ENCODE measurements at places on chromosomes 1 and 21.
A peak's percentile ranks its signal among the peaks of the same experiment; 100 is the strongest.

DNA sequence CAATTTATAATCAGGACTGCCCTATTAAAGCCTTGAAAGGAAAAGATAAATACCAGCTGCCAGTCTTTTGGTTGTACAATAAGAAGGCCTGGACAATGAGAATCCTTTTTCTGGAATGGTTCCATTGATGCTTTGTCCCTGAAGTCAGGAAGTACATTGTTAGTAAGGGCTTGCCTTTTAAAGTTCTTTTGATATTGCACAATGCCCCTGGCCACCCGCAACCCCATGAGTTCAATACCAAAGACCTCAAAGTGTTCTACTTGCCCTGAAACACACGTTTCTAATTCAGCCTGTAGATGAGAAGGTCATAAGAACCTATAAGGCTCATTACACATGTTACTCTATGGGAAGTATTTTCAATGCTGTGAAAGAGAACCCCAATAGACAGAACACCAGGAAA, 112.1 kb downstream of the OLFM3 start:
- DNase-seq = no peak

- DNase-seq = no peak
Measured at GRCh38 chr1:180924939-180925338, 12.2 kb downstream of the KIAA1614 start.

- no peak for DNase-seq
Measured at GRCh38 chr21:45558044-45558721, 15.9 kb upstream of the SLC19A1 start.

GRCh38 chr1:27616441-27616840, 12.5 kb upstream of the AHDC1 start:
- no peak for DNase-seq

GRCh38 chr1:241837901-241838300, 10.1 kb upstream of the EXO1 start:
- peak; percentile 98 for DNase-seq

- DNase-seq = no peak
Measured at GRCh38 chr1:224591326-224591725, 24.8 kb upstream of the CNIH3 start.

DNA sequence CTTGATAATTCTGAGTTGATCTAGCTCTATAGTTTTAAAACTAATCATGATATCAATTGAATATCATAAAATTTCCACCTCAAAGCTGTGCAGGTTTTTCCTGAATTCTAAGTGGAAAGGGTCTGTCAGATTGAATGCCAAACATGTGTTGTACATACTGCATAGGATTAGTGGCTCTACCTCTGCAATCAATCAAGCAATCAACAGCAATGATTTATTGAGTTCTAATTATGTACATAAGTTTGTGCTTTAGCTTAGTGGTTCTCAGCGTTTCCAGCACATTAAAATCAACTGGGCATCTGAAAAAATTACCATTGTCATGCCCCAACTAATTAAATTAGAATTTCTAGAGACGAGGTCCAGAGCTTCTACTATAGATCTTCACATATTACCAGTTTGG, 251.5 kb downstream of the BACH1 start:
- no peak for DNase-seq

DNA sequence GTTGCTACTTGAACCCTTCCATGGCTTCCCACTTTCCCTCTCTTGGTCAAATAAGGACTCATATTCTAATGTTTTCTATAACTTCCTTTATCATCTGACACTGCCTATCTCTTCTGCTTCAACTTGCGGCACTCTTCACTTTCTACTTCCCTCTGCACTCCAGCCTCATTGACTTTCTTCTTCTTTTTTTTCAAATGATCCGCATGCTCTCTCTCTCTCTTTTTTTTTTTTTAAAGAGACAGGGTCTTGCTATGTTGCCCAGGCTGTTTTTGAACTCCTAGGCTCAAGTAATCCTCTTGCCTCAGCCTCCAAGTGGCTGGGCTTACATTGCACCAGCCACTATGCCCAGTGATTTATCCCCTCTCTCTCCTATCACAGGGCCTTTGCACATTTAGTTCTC, 7.3 kb upstream of the IL10 start:
- no peak for DNase-seq

DNA sequence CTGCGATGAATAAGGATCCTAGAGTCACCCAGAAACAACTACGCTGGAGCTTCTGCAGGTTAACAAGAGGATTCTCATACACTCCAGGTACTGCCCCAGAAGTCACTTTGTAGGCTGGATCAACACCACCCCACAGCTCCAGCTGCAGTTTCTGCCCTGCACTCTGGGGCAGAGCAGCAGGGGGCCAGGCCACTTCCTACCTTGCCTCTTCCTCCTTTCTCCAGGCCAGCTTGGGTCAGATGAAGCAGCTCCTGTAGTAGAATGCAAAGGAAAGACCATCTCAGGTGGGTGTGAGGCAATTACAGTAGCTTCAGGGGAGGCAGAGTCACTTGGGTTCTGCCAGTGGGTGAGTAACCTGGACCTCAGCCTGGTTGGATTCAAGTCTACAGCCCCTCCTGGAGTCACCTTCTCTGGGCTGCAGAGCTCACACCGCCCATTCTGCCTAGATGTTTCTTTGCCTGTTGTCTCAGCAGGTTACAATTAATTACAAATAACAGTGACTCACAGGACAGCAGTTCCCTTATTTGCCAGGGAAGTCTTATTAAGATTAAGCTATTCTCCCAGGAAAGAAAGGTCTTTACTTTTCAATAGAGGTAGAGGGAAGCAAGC, 24.4 kb upstream of the BCAR3 start:
- DNase-seq = peak; percentile 22

GRCh38 chr1:94310570-94311270, 73.3 kb upstream of the ARHGAP29 start:
- DNase-seq = no peak

- DNase-seq = no peak
Measured at GRCh38 chr21:44918581-44919033, 2.1 kb downstream of the ITGB2 start.

DNA sequence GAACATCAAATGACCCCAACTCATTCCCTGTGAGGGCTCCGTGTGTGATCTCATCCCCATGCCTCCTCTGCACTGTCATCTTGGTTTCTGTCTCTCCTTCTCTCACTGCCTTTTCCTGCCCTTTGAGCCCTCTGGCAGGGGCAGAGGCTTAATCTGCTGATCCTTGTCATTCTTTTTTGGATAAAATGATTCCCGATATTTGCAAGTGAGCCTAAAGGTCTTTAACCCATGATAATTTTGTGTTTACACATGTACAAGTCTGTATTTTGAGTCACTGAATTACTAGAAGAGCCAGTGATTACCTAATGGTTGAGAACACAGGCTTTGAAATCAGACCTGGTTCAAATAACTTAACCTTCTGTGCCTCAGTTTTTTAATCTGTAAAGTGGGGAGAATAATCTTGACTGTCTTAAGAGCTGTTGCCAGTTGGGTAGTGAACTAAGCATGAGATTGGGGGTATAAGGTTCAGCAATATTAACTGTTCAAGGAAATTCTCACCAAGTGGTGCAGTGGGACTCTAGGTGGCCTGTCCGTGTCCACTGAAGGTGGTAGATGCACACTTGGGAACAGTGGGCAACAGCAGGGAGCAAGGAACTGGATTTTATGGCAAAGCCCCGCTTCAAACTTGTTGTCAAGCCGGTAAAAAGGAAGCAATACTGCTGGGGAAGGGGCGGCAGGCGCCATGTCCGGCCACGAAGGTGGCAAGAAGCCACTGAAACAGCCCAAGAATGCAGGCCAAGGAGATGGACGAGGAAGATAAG, 1.6 kb downstream of the ECHDC2 start:
- no peak for DNase-seq

DNA sequence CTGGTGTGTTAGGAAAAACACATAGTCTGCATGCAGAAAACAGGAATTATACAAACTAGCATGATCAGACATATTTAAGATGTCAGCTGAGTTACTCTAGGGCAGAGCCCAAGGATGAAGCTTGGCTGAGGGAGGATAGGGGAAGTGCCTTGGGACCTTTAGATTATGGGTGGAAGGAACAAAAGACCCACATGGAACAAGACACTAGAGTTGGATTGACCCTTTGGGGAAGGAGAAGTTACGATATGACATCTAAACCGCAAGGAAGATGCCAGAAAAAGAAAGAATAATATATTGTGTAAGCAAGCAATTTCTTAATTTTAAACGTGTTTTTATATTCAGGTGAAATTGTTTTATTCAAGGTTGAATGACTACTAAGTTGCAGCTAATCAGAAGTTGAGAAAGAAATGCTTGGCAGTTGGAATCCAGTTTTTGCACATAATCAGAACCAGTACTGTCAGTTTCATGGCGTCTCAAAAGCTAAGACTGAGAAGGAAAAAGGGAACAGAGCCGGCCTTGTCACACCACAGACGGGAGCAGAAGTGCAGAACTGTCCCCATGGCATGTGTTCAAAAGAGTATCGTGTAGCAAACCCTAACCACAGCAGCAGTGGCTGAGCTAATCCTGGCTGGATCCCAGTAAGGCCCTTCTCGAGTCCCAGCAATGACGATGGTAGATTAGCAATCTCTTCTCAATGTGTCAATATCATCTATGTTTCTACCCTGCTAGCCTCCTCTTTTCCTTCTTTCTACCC, 31.2 kb upstream of the IFNAR2 start:
- DNase-seq = peak; percentile 63

DNA sequence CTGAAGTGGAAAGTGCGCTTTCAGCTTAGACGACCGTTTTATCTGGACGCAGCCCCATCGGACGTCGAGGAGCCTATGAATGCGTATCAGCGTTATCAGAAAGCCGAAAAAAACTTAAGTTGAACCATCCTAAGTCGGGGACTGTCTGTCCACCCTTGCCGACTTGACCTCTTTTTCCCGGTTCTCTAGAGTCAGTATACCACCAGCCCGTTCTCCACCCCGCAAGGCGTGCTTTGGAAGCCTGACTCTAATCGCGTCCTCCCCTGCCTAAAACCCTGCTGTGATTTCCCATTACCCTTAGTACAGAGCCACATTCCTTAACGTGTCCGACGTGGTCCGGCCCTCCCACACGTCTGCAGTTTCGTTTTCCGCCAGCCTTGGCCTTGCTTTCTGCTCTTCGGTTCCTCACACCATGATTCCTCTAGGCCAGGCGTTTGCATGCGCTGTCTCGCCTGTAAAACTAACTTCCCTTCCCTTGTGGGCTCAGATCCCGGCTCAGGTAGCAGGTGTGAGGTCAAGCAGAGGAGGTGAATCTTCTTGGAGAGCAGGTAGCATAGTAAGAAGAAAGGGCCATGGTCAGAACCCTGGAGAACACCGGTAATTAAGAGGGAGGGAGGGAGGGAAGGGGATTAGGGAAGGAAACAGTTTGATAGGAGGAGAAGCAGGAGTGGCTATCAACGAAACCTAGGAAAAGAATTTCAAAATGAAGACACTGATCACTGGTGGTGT, 865 bp downstream of the ADPRS start:
- peak; percentile 58 for DNase-seq

DNA sequence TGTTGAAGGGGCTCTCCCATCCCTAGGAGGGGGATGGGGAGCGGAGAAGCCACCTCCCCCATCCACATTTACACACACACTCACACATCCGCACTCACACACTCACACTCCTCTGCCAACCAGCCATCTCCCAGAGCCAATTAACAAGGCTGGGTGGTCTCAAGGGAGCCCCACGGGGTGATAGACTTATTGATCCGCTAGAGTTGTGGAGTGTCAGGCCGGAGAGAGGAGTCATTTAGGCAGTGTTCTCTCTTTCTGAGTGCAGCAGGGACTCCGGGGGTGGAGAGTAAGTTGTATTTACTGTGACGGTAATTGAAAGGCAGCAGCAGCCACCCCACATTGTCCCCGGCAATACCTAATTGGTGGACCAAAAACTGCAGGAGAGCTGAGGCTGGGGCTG, 61.6 kb downstream of the KLHDC7A start:
- DNase-seq = no peak

GRCh38 chr1:108644984-108645383, 15.9 kb downstream of the HENMT1 start:
- DNase-seq = no peak

- DNase-seq = peak; percentile 97
Measured at GRCh38 chr1:155134880-155135414, 705 bp upstream of the SLC50A1 start.

- DNase-seq = no peak
Measured at GRCh38 chr1:234371414-234371813, 1.8 kb upstream of the COA6 start.

- DNase-seq = no peak
Measured at GRCh38 chr1:201180901-201181300, 9.7 kb upstream of the IGFN1 start.

DNA sequence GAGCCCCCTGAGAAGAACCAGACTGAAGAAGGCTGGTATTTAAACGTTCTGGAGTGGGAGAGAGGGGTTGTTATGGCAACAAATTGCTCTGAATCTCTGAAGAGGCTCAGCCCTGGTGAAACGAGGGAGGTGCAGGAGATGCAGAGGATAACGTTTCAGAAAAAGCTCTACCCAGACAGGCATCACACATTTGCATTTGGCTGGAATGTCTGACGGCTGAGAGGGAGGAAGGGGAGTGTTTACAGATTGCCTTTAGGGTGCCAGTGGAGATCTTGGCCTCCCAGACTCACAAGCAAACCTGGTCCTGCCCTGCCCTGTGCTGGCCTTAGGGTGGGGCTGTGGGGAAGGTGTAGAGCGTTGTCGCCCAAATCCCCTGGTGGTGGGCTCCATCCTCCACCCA, 169.0 kb upstream of the AJAP1 start:
- no peak for DNase-seq

DNA sequence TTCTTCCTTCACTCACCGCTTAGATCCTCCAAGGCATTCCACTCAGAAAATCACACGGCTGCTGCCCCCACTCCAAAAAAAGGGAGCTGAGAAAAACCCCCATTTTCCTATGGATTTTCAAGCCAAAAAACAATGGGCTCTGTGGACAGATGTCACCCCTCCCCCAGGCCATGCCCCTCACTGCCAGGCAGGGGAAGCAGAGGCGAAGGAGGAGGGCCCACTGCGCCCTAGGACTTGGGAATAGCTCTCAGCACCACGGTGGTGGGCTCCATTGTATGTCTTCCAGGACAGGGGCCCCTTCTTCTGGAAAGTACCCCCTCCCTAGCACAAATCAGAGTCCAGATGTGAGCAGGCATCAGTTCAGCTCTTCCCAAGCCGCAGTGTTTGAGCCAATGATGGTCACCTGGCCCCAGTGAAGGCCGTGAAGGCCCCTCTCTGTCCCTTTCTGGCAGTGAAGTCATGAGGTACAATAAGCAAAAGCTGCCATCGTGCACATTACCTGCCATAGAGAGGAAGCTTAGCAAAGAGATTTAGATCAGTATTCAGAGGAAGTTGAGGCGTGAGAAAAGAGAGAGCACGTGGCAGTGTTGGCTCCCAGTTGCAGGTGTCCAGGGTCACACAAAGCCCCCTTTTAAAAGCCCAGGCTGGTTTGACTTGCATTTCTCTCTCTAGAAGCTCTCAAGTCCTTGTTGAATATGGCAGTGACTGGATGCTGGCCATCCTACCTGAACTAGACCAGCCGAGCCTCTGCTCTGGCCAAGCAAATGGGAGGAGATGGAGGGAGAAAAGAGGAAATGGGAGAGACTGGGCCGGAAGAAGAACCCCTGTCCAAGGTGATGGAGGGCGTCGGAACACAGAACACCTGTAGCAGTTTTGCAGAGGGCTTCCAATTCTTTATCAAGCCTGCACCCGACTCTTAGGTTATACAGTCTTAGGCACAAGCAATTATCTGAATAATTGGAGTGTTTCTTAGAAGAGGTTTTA, 149.0 kb downstream of the TOMM20 start:
- no peak for DNase-seq

Measured in IMR-90 (cell line).